ENCODE measurements at places on chromosomes 4 and X.

GRCh38 chrX:99469439-99469838 is 940.6 kb downstream of the PCDH19 start:
- DNase-seq, result no peak

- no peak for DNase-seq
These were observed 45.8 kb upstream of the ARSJ start for GRCh38 chr4:114025176-114025777.

- DNase-seq, result no peak
These were observed 25.6 kb upstream of the PRDM8 start for GRCh38 chr4:80171656-80172055.

DNA sequence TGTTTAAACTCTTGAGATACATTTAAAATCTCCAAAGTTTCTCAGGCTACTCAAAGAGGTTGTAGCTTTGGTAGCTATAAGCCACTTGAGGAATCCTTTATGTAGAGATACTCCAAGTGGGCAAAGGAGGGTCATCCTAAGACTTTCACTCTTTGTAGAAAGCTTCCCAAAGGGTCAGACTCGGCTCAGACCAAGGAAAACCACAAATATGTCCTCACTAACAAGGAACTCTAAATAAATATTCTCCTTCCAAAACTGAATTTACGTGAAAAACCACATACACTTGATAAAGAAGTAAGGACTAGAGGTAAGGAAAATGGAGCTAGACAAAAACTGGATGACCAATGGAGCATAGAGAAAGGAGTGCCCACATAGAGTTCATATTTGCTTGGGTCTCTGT is 41.7 kb upstream of the DDX60 start:
- no peak for DNase-seq

- DNase-seq, result no peak
These were observed 93.4 kb upstream of the ENPP6 start for GRCh38 chr4:184310881-184311709.

DNA sequence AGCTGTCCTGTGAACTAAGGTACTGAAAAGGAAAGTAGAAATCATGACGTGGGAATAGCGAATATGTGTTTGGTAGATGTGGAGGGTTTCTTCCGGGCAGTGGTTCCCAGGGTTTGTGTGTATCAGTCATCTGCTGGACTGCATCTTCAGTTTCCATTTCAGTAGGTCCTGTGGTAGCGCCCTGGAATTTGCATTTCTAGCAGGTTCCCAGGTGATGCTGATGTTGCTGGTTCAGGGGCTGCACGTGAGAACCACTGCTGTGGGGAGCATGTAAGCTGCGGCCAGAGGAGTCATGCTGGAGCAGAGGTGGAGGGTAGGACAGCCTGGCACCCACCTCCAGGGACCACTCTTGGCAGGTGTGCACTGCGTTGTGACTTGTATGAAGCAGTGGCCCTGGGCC is 47.1 kb downstream of the ARHGAP10 start:
- DNase-seq, result no peak

DNA sequence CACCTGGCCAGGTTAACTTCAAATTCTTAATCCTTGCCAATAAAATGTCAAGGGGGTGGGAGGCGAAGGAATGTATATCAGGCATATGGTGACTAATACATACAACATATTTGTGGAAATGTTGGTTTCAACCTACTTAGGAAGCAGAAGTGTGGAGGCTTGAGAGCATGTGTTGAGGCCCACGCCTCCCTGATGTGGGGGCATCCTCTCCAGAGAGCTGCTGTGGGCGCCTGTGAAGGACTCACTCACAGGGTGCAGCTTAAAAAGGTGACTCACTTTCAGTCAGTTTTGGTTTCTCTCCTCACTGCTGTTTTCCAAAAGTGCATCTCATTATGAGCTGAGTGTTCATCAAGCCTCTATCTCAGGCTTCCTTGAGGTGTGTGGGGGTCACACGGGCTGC is 27.5 kb downstream of the LNX1 start:
- no peak for DNase-seq

- no peak for DNase-seq
These were observed 155.4 kb upstream of the FTHL17 start for GRCh38 chrX:31227250-31227649.

GRCh38 chr4:60404027-60404426 is 796.1 kb upstream of the ADGRL3 start:
- DNase-seq, result no peak

GRCh38 chr4:6746721-6747293 is 30.8 kb downstream of the BLOC1S4 start:
- DNase-seq, result peak; percentile 74

DNA sequence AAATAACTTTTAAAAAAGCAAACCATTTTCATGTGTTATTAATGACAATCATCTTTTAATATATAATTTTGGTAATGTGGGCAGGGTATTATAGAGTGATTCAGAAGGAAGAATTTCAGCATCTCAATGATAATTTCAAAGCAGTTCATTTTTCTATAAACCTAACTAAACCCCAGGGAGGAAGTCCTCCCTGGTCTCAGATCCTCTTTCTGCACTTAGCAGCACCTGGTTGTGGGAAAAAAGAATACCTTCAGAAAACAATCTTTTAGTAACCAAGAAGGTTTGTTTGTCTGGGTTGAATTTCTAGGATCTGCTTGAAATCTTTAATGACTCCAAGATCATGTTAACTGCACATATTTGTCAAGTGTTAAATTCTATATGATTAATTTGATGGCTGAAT is 29.9 kb downstream of the DKK2 start:
- no peak for DNase-seq

DNA sequence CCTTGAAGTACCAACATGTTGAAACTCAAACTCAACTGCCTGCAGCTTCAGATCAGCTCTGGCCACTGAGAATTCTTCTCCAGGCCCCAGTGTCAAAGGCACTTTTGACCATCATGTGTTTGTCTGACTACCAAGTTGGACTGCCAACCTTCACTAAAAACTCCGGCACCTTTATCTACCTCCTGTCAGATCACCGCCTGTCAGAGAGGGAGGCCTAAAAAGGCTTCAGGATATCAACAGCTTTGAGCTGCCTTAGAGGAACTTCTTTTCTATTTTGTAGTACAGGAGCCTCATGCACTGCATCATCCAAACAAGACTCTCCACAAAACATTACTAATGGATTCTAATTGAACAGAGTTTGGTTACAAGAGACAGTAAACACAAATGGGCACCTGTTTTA is 2.8 kb downstream of the ACSL1 start:
- no peak for DNase-seq

GRCh38 chr4:187478292-187479140 is 517.1 kb upstream of the ZFP42 start:
- DNase-seq, result no peak
